ENCODE measurements at places on chromosomes 4 and X.
A peak's percentile ranks its signal among the peaks of the same experiment; 100 is the strongest.

- DNase-seq, result no peak
These were observed 31.8 kb upstream of the MAGEB2 start for GRCh38 chrX:30183554-30183953.

DNA sequence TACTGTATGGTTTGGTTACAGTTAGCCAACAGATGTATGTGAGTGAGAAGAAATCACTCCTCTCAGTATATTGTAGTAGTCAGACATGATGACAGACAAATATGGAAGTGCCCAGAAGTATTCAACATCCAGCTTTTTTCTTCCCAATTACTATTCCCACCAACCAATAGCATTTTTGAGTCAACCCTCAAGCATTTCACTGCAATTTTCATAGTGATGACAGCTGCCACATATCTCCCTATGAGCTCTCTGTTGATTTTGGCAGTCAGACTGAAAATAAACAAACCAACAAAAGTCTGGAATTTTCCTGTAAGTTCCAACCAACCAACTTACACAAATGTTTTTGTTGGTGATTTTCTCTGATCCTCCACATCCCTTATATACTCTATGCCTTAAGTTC, 8.2 kb upstream of the TRAM1L1 start:
- DNase-seq, result no peak

GRCh38 chr4:158873795-158874401, 105.1 kb downstream of the FNIP2 start:
- DNase-seq, result no peak

DNA sequence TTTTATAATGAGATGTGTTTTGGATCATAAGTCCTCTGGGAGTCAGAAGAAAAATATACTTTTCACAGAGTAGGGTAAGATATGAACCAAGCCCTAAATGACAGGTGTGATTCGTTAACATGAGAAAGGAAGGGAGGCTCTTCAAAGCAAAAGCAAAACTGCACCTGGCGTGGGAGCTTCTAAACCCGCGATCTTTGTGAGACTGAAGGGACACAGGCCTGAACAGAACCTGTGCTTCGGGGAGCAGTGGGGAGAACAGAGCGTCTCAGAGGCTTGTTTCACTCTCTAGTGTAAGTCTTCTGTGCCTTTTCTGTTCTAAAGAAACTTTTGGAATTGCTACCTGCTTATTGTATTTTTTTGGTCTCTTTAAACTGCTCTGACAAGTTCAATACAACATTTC, 30.2 kb upstream of the CYP4V2 start:
- no peak for DNase-seq

DNA sequence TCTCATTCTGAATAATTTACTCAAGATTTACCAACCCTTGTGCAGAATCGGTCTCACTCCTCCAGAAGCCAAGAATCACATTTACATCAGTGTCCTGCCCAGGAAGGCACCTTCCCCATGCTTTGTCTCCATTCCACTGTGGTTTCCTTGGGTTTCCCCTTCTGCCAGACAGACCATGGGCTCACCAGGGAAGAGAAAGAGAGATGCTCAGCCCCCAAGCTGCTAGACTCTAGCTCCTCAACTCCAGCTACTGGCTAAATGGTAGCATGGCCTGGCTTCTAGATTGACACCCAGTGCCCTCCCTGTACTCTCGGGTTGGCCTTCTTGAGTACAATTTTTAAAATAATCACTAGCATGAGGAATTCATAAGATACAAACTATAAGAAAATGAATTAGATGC, 12.9 kb downstream of the TLR10 start:
- no peak for DNase-seq

DNA sequence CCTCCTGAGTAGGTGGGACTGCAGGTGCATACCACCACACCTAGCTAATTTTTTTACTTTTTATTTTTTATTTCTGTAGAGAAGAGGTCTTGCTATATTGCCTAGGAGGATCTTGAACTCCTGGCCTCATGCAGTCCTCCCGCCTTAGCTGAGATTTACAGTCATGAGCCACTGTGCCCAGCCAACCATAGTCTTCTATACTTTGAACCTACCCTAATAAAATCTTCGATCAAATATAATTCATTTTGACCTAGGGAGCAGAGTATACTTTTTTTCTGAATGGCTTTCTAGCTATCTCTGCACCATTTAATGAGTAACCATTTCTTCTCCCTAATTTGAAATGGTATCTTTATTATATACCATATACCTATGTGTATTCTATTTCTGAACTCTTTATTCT, 6.7 kb downstream of the ETFDH start:
- DNase-seq, result no peak

DNA sequence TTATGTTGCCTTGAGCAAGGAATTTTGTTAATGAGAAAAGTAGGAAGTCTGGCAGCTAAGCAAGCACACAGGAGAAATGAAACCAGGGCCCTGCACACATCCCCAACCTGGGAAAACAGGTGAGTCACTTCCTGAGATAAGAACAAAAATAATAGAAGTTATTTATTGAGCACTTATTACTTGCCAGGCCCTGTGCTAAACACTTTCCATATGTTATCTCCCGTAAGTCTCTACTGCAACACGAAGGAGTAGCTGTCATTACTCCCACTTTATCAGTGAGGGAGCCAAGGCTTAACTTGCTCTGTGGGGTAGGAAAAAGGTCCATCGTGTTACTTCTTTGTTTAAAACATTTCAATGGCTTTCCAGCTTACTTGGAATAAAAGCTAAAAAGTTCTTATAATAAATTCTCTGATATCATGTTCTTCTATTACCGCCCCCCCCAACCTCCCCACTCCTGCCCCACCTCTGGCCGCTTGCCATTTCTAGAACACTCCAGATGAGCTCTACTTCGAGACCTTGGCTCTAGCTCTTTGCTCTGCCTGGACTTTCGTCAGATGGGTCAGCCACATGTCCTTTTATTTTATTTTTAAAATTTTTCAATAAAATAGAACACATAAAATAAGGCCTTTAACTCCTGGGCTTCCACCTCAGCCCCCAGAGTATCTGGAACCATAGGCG, 36.3 kb upstream of the PLAC8 start:
- DNase-seq, result no peak

DNA sequence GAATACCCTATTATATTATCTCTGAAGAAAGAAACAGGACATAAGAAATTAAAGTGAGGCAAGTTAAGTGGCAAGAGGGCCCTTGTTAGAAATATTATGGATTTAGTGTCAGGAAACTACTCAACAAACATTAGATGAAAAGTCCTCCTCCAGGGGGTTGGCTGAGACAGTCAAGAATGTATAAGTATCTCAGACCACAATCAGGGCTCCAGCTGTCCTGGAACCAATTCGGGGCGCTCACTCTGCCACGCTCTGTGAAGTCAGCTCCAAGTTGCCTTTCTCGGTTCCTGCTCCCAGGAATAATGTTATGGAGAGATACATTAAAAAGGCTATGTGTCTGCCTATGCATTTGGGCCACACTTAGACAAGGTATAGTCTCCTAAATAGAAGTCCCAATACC, 73.3 kb downstream of the RASGEF1B start:
- no peak for DNase-seq

DNA sequence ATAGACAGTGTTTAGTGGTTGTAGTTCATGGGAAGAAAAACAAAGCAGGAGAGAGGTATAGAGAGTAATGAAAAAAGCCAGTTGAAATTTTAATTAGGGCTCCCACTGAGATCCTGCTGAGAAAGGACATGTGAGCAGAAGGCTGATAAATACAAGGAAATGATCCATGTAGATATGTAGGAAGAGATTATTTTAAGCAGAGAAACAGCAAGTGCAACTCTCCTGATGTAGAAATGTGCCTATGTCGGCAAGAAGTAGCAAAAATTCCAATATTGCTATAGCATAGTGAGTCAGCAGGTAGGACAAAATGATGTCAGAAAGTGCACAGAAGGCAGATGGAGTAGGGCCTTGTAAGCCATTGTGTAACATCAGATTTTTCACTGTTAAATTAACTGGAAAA, 1027.3 kb downstream of the PCDH18 start:
- DNase-seq, result no peak

- DNase-seq, result no peak
These were observed 612 bp downstream of the CPLX1 start for GRCh38 chr4:825063-825970.

- no peak for DNase-seq
These were observed 112.2 kb upstream of the PSAPL1 start for GRCh38 chr4:7546809-7547367.

DNA sequence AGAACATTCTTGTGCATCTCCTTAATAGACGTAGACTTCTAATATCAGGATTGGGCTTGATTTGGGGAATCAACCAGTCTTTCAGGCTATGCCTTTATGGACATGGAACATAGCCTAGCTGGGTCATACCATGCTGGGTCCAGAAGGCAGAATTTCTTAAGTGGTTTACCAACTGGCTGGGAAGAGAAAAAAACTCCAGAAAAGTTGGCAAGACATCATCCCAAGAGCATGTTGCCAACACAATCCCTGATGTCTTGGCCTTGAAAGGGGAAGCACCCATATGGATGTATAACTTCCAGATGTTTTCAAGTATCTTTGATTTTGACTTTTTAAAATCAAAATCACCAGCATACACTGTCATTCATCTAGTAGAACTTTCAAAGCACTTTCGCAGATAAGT, 138.0 kb upstream of the FGF13 start:
- DNase-seq, result no peak

GRCh38 chr4:54400188-54400587, 171.1 kb downstream of the PDGFRA start:
- no peak for DNase-seq

- no peak for DNase-seq
These were observed 13.7 kb downstream of the RWDD4 start for GRCh38 chr4:183645326-183645725.

DNA sequence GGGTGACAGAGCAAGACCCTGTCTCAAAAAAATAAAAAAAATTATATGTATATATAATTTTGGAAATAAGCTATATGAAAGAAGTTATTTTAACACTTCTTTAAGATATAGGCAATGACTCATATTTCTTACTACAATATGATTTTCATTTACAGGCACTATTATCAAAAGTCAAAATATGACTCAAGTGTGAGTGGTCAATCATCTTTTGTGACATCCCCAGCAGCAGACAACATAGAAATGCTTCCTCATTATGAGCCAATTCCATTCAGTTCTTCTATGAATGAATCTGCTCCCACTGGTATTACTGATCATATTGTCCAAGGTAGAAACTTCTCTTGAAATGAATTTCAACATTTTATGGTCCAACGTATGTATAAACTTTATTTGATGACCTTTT, 20.8 kb downstream of the OCIAD1 start:
- no peak for DNase-seq

DNA sequence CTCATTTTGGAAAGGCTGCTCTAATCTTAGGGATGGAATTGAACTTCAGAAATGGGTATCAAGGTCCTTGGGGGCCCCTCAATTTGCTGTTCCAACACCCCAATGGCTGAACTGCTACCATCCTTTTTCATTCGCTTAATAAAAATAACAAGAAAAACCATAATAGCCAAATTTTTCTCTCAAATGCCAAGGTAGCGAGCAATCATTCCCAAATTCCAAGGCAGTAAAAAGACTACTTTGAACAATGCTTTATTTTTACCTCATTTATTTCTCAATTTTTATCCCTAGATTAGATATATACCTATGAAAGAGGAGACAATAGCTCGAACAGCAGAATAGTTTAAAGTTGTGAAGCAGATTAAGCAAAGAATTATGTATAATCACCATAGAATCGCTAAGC, 323.4 kb upstream of the SLC7A11 start:
- DNase-seq, result no peak

DNA sequence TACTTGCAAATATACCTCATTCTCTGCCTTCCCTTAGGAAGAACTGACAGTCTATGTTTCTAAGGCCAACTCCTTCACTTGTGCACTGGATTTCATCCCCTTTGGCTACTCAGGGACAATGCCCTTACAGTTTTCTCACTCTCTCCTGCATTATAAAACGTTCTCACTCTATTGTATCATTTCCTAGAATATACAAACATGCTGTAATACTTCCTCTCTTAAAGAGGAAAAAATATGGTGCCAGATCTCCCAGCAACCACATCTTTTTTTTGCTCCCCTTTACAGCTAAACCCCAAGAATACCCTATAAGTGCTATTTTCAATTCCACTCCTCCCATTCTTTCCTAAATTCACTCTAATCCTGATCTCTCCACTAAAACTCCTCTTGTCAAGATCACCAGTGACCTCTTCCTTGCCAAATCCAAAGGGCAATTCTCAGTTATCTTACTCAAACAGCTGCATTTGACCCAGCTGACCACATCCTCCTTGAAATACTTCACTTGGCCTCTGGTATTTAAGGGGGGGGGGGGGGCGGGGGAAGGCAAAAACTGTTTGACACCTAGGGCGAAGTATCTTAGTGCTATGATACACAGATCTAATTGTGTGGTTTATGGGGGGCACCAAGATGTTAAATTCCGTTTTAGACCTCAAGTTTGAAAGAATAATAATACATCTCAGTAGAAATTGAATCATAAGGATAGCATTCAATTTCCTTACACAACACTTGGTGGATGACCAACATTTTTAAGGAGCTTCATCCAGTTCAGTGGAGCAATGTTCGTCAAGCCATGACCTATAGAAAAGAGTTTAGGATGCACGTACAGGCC, 1.6 kb downstream of the RCHY1 start:
- DNase-seq, result peak; percentile 61

GRCh38 chrX:112687189-112687691, 7.5 kb upstream of the LHFPL1 start:
- no peak for DNase-seq

GRCh38 chr4:29861307-29861706, 858.9 kb upstream of the PCDH7 start:
- DNase-seq, result no peak

DNA sequence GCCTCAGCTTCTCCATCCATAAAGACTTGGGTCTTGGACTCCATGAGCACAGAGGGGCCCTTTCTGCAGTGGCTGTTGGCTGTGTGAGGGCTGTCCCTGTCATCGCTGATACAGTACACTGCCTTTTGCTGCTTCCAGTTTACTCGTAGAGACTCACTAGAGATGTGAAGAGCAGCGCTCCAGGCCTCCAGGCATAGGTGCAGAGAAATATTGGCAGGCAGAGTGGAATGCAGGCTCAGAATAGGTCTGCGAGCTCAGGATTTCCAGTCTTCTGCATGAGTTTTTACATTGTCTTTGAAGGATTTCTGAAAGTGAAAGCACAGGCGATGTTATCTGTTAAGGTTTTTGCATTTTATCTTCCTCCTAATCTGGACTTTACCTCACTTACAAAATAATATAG, 97.4 kb downstream of the AASDH start:
- DNase-seq, result no peak

DNA sequence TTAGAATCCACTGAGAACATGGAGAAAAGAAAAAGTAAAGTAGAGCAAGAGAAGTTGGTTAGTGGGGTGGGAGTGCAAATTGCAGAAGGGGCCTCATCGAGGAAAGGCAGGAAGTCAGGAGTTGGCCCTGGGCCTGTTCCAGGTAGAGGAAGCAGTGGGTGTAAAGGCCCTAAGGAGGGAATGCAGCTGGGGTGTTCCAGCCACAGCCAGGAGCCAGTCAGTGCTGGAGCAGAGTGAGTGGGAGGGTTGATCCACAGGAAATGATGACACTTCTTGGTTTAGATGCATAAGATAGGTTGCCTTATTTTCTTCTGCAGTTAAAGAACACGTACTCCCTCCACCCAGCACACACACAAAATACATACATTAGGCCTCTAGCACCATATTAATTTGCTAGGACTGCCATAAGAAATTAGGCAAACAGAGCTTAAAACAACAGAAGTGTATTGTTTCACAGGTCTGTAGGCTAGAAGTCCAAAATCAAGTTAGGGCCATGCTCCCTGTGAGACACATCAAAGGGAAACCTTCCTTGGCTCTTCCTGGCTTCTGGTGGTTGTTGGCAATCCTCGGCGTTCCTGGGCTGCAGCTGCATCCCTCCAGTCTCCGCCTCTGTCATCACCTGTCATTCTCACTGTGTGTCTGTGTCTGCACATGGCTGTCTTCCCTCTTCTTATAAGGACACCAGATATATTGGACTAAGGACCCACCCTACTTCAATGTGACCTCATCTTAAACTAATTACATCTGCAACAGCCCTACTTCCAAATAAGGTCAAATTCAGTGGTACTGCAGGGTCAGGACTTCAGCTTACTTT, 205.9 kb downstream of the AASDH start:
- peak; percentile 17 for DNase-seq
